ENCODE measurements at places on chromosomes 2 and 18. TPM values are rescaled to one million over a fixed set of nuclear protein-coding genes. Genes with fewer than 3 reads are reported as not detected.
A peak's percentile ranks its signal among the peaks of the same experiment; 100 is the strongest.

- DNase-seq = no peak
These were observed 1089.9 kb upstream of the SLC39A10 start for GRCh38 chr2:194566907-194567660.

The NIF3L1 gene
- 36.6 TPM for polyA plus RNA-seq

GRCh38 chr2:67065046-67065445, 332.1 kb upstream of the ETAA1 start:
- no peak for DNase-seq

DNA sequence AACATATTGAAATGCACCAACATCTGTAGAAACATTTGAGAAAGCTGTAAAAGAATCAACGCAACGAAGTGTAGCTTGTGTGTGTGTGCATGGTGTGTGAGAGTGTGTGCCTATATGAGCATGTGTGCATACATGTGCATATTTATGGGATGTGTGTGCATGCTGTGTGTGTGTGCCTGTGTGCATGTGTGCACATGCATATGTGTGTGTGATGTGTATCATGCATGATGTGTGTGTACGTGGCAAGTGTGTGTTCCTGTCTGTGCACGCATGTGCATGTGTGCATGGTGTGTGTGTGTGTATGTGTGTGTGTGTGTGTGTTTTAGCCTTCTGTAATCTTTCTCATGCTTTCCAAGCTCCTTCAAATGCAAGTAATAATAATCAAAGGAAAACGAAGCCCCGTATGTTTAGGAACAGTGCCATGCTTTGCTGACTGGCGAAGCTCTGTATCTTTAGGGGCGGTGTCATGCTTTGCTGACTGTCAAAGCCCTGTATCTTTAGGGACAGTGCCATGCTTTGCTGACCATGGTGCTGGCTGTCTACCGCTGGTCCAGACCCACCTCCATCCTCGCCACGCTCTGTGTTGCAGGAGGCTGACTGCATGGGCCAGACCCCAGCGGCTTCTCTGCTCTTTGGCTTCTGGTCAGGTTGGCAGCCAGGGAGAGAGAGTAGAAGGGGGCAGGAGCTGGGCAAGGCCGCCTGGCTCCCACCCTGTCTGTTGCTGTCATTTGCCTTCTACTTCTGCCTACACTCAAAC, 129.2 kb downstream of the ASB1 start:
- DNase-seq = no peak

GRCh38 chr2:133718688-133719201, 150.5 kb upstream of the NCKAP5 start:
- DNase-seq = peak; percentile 59

- DNase-seq = peak; percentile 8
These were observed 364.1 kb downstream of the SS18 start for GRCh38 chr18:25726298-25726697.

The NPAS2 gene
- 19.3 TPM for polyA plus RNA-seq

DNA sequence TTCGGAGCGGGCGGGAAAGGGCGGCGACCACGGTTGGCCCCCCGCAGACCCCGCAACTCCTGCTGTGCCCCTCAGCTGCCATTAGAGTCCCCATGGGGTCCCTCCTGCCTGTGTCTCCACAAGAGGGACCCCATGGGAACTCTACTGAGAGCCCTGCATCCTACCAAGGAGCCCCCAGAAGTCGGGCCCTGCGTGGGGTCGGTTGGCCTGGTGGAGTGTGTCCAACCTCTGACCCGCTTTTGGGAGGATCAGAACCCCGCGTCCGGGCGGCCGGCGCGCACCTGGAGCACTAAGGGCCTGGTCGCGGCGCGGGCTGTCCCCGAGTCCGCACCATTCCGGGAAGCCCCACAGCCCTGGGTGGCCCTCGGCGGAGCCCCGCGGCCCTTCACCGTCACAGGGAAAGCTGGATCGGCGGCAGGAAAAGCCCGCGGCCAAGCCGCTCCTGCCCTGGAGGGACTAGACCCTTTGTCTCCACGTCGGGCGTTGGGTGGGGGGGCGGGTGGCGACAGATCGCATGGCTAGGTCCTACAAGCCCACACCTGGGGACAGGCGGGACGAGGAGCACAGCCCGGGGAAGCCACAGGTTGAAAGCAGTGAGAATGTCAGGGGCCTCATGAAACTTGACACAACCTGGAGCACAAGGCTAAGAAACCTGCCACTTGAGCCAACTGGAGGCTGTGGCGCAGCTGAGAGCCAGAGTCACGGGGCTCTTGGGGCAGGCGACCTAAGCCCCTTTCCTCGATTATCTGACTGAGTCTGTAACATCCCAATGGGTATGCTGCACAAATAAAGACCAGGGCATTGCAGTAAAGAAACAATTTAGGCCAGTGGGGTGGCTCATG, 11.2 kb upstream of the CXXC1 start:
- DNase-seq = no peak

GRCh38 chr18:22921772-22922171, 11.4 kb upstream of the RBBP8 start:
- DNase-seq = no peak

- no peak for DNase-seq
These were observed 33.3 kb downstream of the POLR1A start for GRCh38 chr2:86072271-86072858.

- DNase-seq = no peak
These were observed 451.0 kb downstream of the RNF144A start for GRCh38 chr2:7368211-7368610.

GRCh38 chr2:226115832-226116200, 683.8 kb downstream of the IRS1 start:
- no peak for DNase-seq

DNA sequence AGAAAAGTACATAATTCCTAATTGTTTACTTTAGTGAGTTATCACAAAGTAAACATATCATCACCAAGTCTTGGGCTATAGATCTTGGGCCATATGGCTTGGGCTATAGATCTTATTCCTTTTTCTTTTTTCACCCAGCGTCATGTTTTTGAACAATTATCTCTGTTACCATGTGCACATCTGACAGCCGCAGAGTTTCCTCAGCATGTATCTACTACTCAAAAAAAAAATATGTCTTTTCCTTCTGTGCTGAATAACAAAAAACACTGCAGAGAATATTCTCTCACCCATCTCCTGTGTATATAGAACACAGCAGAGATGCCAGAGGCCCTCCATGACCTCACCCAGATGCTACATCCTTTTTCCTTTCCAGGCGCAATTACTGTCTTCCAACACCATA, 76.2 kb upstream of the MYO3B start:
- no peak for DNase-seq

The C2orf80 gene
- not detected for polyA plus RNA-seq

DNA sequence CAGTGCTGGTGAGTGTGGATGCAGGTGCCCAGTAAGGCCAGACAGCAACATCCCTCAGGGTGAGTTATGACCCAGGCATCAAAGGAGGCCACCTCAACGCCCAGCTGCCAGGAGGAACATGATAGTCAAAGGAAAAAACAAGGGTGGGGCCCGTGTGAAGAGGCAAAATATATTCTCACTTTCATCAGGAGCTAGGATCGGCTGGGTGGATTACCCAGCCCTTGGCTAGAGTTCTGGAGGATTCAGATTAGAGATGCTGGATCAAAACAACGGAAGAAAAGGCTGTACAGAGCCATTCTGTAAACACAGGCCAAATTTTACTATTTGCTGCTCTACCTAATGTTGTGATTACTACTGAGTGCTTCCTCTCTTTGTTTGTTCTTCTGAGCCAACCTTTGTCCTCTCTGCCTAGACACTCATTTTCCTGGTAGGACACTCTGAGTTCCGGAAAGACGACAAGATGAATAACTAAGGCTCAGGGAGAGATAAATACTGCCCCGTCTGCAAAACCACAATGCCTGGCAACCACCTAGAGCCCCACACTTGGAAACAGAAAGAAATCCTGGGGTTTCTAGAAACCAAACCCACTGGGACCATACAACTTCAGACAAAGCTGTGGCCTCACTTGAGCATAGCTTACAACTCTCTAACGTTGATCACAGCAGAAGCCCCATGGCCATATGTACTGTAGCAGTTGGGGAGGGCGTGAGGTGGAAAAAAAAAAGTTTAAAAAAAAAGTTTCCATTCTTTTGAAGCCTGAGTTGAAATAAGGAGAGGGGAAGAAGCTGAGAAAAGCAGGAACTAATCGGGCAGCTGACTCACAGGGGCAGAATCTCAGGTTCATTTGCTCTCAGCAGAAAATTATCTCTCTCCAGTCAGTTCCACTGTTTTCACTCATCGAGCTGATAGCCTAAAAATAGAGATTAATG, 17.8 kb upstream of the PMAIP1 start:
- no peak for DNase-seq

DNA sequence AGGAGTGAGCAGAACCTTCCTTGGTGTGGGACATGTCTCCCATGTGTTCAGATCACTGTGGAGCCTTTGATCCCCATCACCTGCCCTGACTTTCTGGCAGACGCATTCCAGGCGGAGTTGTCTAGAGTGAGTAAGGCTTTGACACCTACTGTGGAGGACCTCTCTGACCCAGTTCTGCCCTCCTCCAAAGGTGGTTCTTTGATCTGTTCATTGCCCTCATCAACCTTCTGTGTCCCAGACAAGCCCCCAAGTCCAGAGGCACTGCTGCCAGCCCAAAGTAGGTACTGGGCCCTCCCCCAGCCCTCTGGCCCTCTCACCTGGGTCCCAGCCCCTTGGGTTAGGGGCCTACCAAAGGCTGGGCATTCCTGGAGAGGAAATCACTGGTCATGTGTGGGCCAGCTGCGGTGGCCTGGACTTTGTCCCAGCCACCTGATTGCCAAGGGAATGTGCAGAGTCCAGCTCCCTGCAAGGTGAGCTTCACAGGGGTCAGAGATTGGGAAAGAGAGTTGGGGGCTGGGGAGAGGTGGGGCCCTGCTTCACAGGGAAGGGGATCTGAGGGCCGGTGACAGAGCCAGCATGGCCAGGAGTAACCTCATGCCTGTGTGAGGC, 12.1 kb upstream of the FAHD2A start:
- DNase-seq = no peak

- no peak for DNase-seq
These were observed 47.8 kb downstream of the SATB2 start for GRCh38 chr2:199409759-199410529.

GRCh38 chr2:73009177-73009839, 62.2 kb downstream of the SFXN5 start:
- DNase-seq = no peak

The ZNF804A gene
- polyA plus RNA-seq = 3.5 TPM

GRCh38 chr18:6748241-6748640, 18.7 kb downstream of the ARHGAP28 start:
- DNase-seq = no peak

DNA sequence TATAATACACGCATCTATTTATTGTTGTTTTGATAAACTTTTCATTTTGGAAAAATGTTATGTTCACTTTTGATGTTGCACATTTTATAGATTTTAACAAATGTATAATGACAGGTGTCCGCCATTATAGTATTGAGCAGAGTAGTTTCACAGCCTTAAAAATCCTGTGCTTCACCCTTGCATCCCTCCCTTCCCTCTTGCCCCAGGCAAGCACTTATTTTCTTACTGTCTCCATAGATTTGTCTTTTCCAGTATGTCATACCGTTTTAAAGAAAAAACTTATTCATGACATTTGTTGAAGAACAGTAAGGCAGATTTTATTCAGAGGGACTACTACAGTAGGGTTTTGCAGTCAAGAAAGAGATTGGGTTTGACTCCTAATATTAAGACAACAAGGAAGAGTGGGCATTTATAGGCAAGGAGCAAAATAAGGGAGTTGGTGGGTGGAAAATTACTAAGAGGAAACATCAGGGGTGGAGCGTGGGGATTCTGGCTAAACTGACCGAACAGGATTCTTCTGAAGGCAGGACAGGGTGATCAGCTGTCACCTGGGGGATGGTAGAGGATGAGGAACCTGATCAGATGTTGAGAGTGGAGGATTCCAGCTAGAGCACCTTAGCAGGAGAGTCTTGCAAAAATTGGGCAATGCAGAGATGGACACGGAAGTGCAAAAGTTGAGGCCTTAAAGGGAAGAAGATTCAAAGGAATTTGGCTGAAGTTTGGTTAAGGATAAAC, 108.8 kb downstream of the NCK2 start:
- DNase-seq = no peak

DNA sequence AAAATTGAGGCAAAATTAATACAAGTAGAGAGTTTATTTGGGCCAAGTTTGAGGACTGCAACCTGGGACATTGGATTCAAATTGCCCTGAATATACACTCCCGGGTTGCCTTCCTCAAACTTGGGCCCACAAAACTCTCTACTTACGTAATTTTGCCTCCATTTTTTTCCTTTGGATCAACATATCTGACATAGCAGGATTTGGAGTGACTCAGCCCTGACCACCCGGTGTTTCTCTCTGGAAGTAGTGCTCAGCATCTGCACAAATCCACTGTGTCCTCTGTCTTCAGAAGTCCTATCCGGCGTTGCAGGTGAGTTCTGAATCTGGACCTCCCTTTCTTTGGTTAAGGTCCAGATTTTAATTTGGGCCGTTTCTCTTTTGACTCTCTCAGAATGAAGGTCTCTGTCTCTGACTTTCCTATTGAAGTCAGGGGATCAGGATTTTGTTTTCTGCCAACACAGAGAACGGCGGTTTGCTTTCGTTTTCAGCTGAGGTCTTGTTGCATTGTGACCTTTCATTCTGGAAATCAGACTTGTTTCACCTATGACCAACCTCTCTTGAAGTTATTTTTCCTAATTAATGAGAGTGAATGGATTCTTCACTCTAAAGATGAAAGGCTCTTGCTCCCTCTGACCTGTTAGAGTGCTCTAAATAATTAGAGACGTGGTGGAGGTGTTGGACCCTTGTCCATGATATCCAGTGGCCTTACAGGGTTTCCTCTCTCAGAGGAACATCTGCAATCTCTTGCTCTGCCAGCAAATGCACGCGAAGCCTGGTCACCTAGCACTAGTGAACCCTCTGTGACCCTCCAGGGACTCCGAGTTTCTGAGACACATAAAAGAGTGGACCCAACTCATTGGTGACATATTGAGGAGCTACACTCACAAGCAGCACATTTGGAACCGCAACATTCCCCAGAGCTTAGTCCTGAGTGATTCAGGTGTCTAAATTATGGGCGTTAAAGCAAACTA, 13.6 kb downstream of the TCF23 start:
- DNase-seq = peak; percentile 7
